ENCODE measurements at places on chromosomes 3 and 15.

DNA sequence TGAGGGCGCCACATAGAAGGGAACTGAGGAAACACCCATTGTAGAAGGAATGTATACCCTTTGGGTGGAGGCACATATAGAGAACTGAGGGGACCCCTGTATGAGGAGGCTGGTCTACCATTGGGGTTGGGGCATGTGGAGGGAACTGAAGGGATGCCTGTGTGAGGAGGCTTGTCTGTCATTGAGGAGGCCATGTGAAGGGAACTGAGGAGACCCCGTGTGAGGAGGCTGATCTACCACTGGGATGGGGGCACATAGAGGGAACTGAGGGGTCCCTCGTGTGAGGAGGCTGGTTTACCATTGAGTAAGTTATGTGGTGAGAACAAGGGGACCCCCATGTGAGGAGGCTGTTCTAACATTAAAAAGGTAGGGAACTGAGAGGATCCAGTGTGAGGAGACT is 156.1 kb downstream of the FBLN2 start:
- DNase-seq = peak; percentile 22

GRCh38 chr15:48176112-48176511 is 2.0 kb downstream of the MYEF2 start:
- no peak for DNase-seq

GRCh38 chr15:23384371-23384770 is 29.8 kb downstream of the GOLGA8S start:
- DNase-seq = no peak

GRCh38 chr15:64754663-64755426 is 20.5 kb downstream of the RBPMS2 start:
- no peak for DNase-seq

DNA sequence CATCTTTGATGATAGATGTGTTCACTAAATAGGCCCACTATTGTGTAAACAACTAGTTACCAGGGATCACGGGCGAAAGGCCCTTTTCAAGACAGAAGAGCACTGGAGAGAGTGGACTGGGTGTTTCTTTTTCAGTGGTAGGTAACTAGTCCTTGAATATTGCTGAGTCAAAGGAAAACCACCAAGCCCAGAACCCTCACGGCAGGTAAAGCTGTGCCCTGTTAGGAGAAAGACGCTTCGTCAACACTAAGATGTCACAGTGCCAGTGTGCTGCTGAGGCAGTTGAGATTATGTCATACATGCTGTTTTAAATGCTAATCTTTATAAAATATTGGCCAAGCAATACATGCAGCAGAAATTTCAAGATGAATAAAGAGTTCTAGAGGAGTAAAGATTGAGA is 578.6 kb downstream of the PYDC2 start:
- DNase-seq = no peak

- no peak for DNase-seq
These were observed 231.5 kb downstream of the LRTM1 start for GRCh38 chr3:54696313-54696712.

DNA sequence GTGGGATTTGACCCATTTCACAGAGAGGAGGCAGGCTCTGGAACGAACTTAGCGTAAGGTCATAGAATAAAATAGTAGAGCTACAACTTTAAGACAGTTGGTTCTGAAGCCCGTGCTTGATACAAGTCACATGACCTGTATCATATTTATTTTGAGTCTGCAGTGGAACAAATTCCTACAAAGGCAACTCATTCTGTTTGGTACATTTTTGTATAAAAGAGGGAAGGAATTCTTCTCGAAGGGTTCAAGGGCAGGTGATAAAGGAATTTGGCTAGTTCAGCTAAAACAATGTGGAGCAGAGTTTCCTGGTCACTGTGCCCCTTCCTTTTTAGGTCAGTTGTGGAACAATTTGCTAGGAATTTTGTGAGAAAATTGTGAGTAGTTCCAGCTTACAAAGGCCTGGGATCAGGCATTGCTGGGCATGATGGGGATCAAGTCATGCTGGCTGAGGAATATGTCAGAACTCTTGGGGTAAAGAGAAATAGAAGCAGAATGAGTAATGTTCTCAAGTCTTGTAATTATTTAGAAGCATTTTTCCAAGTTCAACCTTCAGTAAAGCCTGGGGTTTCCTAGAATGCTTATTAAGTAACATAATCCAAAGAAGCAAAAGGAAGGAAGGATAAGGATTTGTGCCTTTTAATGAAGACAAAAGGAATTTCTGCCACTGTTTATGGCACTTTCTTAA is 19.1 kb downstream of the USP3 start:
- DNase-seq = no peak

DNA sequence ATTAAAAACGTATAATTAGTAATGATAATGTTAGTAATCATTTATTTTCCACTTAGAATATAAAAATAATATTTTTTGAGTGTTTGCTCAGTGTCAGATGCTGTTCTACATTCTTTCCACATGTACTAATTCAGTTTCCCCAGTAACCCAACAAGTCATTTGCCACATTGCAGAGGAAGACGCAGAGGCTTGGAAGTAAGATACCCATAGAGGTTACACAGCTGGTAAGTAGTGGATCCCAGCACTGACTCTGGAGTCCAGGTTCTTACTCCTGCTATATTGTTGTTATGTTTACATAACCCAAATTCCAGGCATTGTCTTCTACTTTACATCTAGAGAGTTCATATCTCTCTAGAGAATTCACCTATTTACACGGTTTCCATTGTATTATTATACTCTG is 48.2 kb upstream of the MYO5C start:
- no peak for DNase-seq

GRCh38 chr15:101440846-101441590 is 48.5 kb downstream of the PCSK6 start:
- DNase-seq = peak; percentile 62

- no peak for DNase-seq
These were observed 1037.9 kb downstream of the ROBO1 start for GRCh38 chr3:78729946-78730345.

DNA sequence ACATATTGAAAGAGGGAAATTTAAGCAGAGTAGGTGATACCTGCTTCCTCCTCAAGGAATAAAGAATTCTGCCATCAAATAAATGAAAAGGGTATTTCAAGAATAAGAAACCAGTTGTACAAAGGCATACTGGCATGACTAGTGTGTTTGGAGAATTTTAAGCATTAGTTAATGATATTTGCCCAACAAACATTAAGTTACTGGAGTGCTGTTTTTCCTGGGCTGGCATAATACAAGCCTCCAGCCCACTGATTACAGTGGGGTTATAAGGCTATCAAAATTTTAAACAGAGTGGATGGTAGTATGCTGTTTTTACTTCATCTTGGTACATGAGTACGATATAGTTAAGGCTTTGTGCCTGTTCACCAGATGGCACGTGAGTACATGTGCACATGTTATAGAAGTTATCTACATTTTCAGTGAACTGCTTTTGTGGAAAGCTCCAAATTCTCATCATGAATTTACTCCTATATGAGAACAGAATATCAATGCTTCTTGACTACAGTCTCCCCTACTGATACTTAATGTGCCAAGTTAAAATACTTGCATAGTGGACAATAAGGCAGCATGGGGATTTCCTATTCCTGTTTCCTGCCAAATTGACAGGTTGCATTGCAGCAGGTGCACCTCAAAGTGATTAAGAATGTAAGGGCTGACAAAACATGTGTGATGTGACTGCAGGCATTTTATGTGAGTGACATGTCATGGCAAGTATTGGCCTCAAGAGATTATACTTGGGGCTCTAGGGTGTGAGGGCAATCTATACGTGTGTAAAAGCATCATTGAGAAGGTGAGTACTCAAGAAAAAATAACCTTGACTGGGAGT is 14.9 kb downstream of the NAALADL2 start:
- no peak for DNase-seq

DNA sequence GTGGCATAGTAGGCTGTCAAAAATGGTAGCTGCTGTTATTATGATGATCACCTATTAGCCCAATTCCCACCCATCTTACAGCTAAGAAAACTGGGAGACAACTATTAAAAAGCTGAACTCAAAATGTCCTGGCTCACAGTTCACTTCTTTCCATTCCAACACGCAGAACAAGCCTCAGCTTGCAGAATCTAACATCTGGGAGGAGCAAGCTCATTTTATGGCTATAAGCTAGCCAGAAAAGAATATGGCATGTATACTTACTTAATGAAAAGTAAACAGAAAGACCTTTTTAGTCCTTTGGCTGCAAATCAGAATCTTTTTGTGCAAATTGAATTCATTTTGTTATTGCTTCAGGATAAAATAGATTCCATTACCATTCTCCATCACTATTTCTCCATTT is 34.8 kb upstream of the CFAP20DC start:
- no peak for DNase-seq

DNA sequence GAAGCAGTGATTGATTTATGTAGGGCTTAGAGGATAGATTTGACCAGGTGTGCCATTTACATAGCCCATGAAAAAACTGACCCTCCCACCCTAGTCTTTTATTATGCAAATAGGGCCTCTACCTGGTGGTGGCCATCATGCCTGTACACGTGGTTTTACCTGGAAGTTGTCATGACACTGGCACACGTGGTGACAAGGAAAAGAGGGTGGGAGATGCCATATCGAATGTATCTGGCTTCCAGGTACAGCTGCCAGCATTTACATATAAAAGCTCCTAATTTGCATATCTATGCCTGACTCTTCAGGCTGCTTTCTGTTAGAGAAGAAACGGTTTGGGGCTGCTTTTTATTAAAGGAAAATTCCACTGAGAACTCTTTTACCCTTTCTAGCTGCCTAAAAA is 35.0 kb upstream of the DNAJC13 start:
- DNase-seq = no peak

- DNase-seq = no peak
These were observed 8.1 kb downstream of the SNRPN start for GRCh38 chr15:24962880-24963279.

DNA sequence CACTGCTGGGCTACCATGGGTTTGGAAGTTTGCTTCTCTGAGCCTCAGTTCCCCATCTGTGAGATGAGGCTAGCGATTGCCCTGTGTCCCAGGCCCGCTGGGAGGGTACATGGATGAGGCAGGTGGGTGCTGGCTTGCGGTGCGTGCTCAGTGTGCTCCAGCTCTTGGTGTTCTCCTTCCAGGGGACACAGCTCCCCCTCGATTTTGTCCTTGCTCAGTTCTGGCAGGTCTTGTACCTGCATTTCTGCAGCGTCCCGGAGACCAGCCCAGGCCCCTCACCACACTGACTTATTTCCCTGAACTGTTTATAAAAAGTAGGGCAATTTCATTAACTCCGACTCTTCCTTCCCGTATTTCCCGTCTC is 95.4 kb downstream of the TBC1D2B start:
- no peak for DNase-seq

- DNase-seq = no peak
These were observed 21.7 kb downstream of the XYLB start for GRCh38 chr3:38368238-38368637.

DNA sequence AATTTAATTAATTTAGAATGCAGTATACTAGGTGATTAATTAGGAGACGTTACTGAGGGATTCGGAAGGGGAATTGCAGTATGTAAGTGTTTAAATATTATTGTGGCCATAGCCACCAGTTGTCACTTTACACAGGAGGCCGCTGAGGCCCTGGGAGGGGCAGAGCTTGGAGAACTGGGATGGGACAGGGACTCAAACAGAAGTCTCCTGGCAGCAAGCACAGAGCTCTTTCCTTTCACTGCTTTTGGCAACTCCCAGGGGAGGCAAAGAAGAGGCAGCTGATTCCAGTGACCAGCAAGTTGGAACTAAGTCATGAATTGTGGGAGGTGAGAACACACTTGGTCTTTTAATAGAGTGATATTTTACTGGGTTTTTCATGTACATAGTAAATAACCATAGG is 248.6 kb downstream of the RPLP1 start:
- no peak for DNase-seq

DNA sequence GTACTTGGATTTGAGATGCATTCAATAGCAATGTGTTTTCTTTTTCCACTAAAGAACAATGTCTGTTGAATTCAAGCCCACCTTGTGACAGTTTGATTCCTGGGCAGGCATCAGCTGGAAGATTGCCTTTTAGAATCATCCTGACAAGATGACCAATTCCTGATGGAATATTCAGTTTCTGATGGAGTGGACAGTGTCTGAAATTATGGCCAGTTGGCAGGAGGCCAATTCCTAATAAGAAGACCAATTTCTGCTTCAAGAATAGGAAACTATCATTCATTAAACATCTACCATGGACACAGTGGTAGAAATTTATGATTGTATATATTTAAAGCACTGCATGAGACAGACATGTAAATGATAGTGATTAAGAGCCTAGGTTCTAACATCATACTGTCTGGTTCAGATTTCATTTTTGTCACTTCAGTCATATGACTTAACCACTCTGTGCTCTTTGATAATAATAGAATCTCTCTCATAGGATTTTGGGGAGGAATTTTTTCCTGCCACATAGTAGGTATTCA is 133.6 kb downstream of the CLSTN2 start:
- DNase-seq = no peak

GRCh38 chr15:77138167-77138522 is 67.2 kb upstream of the TSPAN3 start:
- DNase-seq = no peak

- no peak for DNase-seq
These were observed 99.9 kb upstream of the IGSF10 start for GRCh38 chr3:151560738-151561137.

GRCh38 chr15:66996094-66996493 is 69.3 kb upstream of the SMAD3 start:
- DNase-seq = no peak

DNA sequence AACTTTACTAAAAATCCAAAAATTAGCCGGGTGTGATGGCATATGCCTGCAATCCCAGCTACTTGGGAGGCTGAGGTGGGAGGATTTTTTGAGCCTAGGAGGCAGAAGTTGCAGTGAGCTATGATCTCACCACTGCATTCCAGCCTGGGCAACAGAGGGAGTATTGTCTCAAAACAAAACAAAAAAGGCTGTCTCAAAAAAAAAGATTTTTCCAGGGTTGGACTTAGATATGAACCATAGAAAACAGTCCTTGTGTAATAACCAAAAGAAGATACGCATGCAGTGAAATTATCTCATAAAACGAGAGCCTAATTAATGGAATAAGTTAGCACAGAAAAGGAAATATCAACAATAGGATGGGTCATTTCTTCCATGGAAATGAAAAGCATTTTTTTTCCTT is 320.4 kb upstream of the RASGRP1 start:
- no peak for DNase-seq

DNA sequence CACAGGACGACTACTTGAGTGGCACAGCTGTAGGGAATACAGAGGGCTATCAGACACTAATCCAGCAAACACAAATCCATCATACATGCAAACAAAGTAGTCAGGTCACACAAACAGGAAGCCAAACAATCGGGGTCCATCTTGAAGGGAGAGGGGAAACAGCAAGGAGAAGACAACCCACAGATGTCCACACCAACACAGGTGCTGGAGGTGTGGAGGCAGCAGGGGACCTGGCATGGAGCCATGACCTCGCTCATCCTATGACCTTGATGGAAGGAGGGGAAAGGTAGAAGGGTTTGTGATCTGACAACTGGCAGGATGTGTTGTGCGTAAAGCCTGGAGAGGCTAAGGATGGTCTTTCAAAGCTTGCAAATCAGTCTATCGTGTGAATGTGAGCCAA is 39.9 kb upstream of the SKOR1 start:
- no peak for DNase-seq

DNA sequence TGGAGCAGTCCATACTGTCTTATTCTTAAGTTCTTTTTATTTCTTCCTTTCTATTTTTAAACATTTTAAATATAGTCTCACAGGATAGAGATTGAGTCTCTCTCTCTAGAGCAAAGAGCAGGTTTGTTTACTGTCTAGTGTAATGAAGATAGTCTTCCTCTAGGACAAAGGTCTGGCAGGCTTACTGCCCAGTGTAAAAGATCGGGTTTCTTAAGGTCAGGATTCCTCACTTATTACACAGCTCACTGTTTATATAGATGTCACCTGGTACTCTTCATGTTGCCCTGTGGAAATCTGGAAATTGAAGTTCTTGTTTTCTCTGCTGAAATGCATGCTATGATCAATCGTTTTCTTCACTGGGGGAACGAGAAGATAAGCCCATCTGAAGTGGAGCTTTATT is 76.0 kb downstream of the ZBBX start:
- DNase-seq = no peak

All from coronary artery (tissue), 2 donors.